ENCODE measurements at places on chromosomes 5 and 9. TPM values are rescaled to one million over a fixed set of nuclear protein-coding genes. Genes with fewer than 3 reads are reported as not detected.
A peak's percentile ranks its signal among the peaks of the same experiment; 100 is the strongest.

SMC5 gene
- total RNA-seq: 68.4 TPM

ANKRD33B gene
- 6.9 TPM for total RNA-seq

- no peak for DNase-seq
Observed at GRCh38 chr5:127256886-127257597, 33.6 kb upstream of the MEGF10 start.

- no peak for DNase-seq
Observed at GRCh38 chr9:70403618-70404025, 10.8 kb downstream of the KLF9 start.

- DNase-seq: peak; percentile 59
Observed at GRCh38 chr9:112097712-112098688, 77.1 kb downstream of the SUSD1 start.
